ENCODE measurements at places on chromosomes 4 and X. TPM values are rescaled to one million over a fixed set of nuclear protein-coding genes. Genes with fewer than 3 reads are reported as not detected.

MID2 gene
- 7.8 TPM for total RNA-seq

- no peak for DNase-seq
Observed at GRCh38 chrX:72003811-72004750, 93.4 kb downstream of the NHSL2 start.

GRCh38 chr4:16140879-16141249, 57.0 kb upstream of the PROM1 start:
- DNase-seq = no peak

GRCh38 chrX:72621625-72622485, 49.2 kb upstream of the HDAC8 start:
- no peak for DNase-seq

DNA sequence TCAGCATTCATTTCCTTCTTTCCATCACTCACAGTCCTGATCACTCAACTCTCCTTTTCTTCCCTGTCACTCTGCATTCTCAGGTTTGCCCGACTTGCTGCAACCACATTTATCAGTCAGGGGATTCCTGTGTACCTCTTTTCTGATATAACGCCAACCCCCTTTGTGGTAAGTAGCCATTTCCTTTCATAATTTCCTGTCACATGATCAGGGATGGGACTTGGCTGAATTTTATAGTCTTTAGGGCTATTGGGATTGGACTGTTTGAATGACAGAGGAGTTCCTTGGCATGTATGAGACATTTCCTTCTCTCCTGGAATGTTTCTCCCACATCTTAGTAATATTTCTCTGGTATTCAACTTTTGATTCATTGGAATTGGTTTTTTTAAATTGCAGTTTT, 11.0 kb downstream of the PGM2 start:
- no peak for DNase-seq

- no peak for DNase-seq
Observed at GRCh38 chr4:15364183-15364582, 63.6 kb upstream of the C1QTNF7 start.

MMRN1 gene
- total RNA-seq = 4.6 TPM

RHOXF1 gene
- total RNA-seq = not detected

TIGD4 gene
- total RNA-seq = 0.14 TPM

- DNase-seq = no peak
Observed at GRCh38 chrX:127305013-127305412, 485.5 kb downstream of the PRR32 start.
